ENCODE measurements at places on chromosomes 7 and 10.
A peak's percentile ranks its signal among the peaks of the same experiment; 100 is the strongest.

- no peak for DNase-seq
Observed at GRCh38 chr7:27152816-27153442, 546 bp upstream of the HOXA3 start.

GRCh38 chr10:132105302-132105995 lies 39.7 kb downstream of the JAKMIP3 start:
- DNase-seq, result no peak

GRCh38 chr7:26348234-26348851 lies 56.7 kb downstream of the SNX10 start:
- peak; percentile 66 for DNase-seq

GRCh38 chr10:100172349-100172748 lies 13.5 kb downstream of the ERLIN1 start:
- no peak for DNase-seq

DNA sequence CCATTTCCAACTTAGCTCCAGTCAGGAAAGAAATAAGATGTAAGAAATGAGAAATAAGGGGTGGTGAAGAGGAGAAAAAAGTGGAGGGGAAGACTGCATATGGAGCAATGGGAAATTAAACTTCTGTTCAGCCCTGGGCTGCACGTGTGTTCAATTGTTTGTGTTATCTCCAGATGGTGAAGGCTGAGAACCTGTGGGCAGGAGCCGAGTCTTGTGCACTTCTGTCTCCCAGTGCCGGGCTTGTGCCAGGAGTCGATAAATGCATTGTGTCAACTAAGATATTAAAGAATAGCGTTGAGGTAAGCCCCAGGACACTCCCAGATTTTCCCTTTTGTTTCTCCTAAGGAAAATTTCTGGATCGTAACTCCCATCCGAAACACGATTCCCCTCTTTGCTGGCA lies 98.2 kb downstream of the PRLHR start:
- no peak for DNase-seq

- DNase-seq, result no peak
Observed at GRCh38 chr10:116848032-116848943, 1.0 kb upstream of the ENO4 start.

- no peak for DNase-seq
Observed at GRCh38 chr10:24153537-24153936, 55.4 kb upstream of the KIAA1217 start.

GRCh38 chr10:68899186-68899745 lies 1.8 kb upstream of the DDX50 start:
- DNase-seq, result no peak

DNA sequence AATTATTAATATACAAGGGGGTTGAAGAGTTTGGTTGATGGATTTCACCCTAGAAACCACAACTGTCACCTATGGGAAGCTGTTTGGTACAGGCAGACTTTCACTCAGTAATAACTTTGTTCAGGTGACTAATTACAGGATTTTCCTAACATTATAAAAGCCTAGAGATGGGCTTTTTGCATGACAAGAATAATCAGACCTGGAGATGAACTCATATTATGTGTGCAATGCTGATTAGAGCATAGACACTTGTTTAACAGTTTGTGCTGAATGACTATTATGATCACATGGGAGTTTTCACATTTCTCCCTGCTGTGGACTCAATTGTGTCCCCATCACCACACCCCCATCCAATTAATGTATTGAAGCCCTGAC lies 90.2 kb upstream of the STEAP4 start:
- no peak for DNase-seq

GRCh38 chr10:7407368-7408290 lies 3.2 kb downstream of the SFMBT2 start:
- DNase-seq, result no peak

- no peak for DNase-seq
Observed at GRCh38 chr10:70991140-70992124, 103.1 kb upstream of the PCBD1 start.

GRCh38 chr10:116947841-116948529 lies 57.0 kb downstream of the SHTN1 start:
- DNase-seq, result no peak

DNA sequence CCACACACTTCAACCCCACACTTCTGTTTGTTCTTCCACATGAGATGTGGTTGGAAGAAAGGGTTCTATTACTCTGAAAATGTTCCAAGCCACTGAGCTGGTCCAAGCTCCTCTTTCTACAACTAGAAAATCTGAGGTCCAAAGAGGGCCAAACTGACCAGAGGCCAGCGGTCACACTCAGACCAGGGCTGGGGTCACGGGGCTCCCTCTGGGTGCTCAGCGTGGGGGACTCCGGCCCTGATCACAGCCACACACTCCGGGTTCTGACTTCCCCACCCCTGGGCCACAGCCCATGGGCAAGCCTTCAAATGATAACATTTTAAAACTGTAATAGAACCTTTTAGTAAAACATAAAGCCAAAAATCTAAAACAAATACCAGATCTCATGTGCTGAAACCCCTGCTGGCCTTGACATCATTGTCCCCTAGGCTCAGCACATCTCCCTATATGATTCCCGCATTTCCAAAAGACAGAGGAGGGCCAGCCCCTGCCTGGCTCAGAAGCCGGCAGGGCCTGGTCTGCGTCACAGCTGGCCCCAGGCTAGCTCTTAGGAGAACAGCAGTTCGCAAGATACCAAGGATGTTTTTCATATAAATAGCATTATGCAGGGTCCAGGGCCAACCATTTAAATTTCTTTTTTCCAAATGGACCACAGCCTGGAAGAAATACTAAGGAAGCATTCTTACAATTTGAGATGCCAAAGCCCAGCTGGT lies 3.3 kb downstream of the CRYGN start:
- DNase-seq, result no peak

- no peak for DNase-seq
Observed at GRCh38 chr7:42002654-42003053, 234.4 kb downstream of the GLI3 start.

DNA sequence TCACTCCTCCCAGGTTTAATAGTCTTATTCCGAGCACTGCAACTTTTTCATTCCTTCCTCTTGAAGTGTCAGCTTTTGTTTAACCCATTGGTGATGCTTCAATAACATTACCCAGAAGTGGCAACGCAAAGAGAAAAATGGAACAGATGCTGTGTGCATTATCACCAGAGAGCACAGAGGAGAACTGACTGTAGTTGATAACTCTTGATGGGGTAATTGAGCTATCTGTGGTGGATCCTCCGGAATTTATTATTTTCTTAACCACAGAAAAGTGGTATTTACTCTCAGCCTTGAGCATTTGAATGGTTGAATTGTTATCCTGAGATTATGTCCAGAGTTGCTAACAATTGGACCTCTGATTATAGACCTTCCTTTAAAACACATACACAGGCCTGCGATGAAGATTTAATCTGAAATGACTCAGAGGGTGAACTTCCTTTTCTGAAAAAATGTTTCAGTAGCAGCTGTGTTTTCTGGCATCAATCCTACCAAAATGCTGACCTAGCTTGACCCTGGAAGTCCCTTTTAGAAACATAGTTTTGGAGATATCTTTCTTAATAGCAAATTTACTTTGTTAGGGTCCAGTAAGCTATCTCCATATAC lies 1584.4 kb upstream of the LRRTM3 start:
- DNase-seq, result no peak

DNA sequence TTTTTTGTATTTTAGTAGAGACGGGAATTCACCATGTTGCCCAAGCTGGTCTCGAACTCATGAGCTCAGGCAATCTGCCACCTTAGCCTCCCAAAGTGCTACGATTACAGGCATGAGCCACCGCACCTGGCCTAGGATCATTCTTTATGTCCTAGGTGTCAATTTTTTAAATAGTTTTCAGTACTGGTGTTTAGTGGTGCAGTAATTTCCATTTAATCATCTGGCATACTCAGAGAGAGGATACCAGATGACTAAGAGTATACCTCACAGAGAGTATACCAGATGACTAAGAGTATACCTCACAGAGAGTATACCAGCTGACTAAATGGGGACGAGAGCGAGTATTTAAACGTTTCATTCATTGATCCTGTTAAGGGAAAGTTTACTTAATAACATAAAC lies 37.3 kb upstream of the TMEM248 start:
- DNase-seq, result no peak

DNA sequence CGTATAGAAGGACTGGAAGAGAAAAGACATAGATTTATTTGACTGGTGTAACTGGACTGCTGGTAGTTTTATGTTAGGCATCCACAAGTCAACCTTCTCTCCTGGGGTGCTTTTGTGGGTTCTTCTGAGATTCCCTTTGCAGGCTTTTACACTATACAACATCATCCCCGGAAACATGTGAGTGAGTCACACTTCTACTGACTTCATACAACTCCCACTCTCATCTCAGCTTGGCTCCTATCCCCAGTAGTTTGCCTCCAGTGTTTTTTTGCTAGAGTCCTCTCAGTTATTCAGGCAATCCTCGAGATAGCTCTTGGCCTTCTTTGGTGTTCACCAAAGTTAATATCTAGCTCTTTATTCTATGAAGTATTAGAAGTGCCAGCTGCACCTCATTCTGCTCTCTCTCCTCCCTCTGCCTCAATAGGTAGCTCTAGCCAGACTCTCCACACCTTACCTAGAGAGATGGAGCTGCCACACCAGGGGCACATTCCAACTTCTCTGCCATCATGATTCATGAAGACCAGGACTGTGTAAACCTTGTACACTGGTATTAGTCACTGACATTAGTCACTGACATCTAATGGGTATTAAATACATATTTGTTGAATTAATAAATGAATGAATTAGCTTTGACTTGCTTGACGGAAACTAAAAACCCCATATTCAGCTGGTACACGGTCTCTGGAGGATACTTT lies 281.9 kb downstream of the PPP1R3A start:
- no peak for DNase-seq

- DNase-seq, result no peak
Observed at GRCh38 chr7:148379677-148380076, 210.9 kb upstream of the C7orf33 start.

GRCh38 chr10:9547936-9548904 lies 1469.5 kb upstream of the CELF2 start:
- no peak for DNase-seq

DNA sequence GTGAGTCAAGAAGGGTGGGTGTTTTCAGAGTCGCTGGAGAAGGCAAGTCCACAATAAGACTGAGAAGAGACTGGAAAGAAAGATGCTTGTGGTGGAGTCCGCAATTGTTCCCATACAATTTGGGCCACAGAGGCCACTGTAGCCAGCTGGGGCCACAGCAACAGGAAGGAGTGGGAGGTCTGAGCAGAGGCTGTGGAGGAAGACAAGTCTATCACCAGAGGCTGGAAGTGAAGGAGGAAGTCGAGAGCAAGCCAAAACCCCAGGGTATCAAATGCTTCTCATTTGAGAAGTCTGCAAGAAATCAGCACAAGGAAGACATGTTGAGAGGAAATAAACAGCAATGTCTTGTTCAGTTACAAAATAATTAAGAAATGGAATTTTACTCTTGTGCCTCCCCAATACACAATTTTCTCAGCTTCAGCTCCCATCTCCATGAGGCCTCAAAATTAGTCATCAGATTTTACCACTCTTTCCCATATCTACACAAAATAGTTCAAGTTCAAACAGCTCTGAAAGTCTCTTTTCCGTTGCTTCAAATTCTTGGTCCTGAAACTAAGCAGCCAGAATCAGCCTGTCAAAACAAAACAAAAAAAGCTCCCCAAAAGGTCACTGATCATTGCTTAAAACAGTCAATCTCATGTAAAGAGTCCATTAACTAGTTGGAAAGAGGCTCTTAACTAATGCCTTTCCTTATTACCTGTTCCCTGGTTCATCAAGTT lies 31.6 kb downstream of the SLC16A12 start:
- DNase-seq, result no peak

DNA sequence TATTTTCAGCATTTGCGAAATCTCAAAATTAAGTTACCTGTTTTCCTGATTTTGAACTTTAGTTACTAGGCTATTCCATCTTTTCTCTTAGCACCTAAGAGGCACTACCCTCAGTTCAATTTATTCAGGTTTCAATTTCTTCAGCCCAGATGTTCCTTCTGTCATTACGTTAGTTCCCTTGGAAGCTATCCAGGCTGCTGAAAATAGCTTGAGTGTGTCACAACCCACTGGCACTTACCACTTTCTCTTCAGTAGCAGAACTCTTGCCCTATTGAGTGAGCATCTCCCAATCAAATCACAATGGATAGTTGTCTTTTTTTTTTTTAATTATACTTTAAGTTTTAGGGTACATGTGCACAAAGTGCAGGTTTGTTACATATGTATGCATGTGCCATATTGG lies 332.7 kb upstream of the LRGUK start:
- peak; percentile 83 for DNase-seq

DNA sequence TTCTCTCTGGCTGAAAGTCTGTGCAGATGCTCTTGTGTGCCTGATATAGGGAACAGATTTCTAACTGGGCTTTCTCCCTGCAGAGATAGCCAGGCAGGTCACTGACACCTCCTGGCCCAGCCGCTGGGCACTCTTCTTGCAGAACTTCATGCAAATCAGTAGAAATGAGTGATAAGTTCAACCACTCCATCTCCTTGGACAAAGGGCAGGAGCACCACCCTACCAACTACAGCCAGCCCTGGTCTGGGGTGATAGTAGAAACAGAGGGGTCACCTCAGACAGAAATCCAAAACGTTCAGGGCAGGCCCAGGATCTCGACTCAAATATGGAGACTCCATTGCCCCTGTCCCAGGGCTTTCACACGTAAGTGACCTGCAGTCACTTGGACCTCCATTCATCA lies 917.8 kb upstream of the ZNF722 start:
- no peak for DNase-seq

DNA sequence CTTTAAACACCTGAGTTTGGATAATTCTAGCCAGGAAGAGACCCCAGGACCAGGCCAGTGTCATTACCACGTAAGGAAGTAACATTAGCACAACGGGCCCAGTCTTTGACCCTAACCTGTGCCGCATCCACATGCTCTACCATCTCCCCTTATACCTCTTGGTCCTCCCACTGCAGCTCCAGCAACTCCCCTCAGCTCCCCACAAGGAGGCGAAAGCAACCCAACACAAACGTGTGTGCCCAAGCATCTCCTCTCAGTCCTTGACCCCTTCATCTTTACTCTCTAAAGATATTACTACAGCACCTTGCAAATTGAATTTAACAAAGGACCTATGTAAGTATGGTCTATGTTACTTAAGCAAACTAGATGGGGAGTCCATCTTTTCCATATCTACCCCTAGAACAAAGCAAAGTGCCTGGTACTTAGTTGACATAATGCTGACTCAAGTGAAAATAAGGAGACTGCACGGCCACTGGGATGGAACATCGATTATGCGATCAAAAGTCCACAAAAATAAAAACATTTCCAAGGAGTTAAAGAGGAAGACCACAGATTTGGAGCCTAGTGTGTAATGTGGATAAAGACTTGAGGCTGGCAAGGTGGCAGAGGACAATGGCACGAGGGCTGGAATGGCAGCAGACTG lies 147.7 kb downstream of the JAZF1 start:
- no peak for DNase-seq

All from DMS79 (cell line).